AG04450 (cell line): ENCODE measurements at places on chromosomes 4 and X.

DNA sequence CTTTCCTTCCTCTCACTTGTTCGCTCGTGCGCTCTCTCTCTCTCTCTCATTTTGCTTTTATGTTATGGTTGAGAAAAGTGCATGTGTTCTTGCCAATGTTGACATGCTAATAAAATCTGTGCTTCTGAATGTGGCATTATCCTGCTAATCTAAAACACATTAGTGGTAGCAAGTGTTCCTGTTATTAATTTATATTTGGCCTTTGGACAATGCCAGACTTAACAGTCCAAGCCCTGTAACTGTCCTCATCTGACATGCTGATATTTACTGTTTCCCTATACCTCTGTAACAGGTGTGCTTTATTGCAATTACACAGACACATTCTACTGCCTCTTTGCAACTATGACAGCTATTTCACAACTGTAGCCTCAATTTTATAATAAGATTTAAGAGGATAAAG is 2.7 kb downstream of the PPARGC1A start:
- no peak for DNase-seq

GRCh38 chr4:128636906-128637305 is 172.6 kb upstream of the JADE1 start:
- no peak for DNase-seq

GRCh38 chr4:31005037-31005436 is 284.9 kb downstream of the PCDH7 start:
- DNase-seq = no peak

- DNase-seq = peak; percentile 98
Measured at GRCh38 chr4:173252024-173252935, 81.9 kb downstream of the HMGB2 start.

GRCh38 chr4:10728016-10728415 is 43.4 kb upstream of the CLNK start:
- DNase-seq = no peak

DNA sequence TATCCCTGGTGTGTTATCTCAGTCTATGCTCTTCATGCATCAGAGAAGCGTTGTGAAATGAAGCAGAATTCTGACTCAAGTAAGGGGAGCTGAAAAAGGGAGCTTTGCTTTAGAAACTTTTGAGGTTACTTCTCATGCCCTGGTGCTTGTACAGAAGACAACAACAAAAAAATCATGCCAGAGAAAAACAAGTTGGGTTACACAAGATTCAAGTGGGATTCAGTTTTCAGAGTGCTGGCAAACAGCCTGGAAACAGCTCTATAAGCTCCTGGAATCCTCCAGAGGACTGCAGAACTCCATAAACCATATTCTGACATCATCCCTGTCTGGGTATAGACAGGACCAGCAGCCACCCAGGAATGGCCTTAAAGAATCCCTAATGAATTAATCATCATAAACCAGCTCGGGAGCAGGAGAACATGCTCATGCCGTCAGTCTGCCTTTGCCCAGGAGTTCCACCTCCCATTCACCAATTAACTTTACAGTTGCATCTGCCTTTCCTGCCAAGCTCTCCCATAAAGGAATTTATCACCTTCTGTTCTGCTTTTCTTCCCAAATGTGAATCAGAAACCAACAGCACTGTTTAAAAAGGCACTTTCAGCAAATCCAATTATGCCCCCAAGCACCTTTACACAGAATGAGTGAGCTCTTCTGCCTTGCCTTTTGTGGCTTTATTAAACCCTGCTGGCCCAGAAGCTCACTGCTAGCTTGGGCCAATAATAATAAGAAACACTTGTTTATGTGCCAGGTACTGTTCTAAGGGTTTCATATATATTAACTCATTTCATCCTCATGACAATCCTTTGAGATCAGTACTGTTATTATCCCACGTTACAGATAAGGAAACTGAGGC is 54.5 kb upstream of the FBXW7 start:
- peak; percentile 81 for DNase-seq

DNA sequence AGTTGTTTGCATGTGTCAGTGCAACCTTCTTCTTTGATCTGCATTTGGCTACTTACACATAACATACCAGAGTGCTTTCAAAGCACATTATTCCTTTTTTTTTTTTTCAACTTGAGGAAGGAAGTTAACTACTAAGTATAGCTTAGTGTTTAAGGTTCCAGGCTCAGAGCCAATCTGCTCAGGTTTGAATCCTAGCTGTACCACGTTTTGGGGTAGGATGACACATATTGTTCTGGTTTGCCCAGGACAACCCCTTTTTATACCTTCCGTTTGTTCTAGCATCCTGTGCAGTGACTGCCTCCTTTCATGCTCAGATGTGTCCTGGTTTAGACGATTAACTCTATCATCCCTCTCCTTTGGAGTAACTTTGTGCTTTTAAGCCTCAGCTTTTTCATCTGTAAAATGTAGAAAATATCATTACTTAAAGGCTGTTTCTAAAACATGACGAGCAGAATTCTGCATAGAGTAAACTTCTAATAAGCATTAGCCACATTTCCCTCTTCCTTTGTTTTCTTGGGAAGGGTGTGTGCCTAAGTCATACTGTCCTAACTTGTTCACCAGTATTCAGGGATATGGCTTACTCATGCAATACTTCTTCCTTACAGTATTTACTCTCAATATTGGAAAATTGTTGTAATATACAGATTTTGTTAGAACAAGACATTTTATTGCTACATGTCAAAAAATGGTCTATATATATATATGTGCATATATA is 281.3 kb downstream of the C4orf33 start:
- no peak for DNase-seq

- peak; percentile 90 for DNase-seq
Measured at GRCh38 chr4:168856312-168856711, 153.7 kb downstream of the CBR4 start.

GRCh38 chrX:9604111-9604907 is 139.5 kb downstream of the TBL1X start:
- no peak for DNase-seq

DNA sequence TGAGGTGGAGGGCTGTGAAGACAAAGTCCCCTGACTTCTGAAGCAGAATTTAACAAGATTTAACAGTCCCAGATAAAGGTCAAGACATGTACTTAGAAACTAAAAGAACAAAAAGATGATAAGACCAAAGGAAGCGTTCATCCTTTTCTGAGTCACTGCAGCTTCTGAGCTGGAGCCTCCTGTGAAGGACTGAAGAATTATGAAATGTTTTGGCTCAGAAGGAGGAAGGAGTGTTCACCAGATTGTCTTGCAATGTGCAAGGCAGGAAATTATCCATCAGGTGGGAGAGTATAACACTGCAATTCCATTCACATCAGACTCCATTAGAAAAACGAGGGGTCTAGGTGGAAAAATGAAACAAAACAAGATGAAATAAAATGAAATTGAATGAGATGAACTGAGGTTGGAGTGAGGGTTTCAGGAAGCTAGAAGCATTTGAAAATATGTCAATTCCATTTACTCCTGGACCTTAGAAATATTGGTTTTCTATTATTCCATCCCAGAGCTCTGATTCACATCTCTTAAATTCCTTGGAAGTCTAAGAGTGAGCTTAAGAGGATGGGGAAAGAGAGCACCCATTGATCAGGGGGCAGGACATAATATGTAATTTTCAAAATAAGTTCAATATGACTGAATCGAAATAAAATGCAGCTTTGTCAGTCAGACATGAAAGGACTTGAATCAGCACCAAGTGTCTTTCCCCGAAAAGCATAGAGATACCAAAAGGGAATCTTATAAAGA is 186.1 kb upstream of the LNX1 start:
- DNase-seq = peak; percentile 59

DNA sequence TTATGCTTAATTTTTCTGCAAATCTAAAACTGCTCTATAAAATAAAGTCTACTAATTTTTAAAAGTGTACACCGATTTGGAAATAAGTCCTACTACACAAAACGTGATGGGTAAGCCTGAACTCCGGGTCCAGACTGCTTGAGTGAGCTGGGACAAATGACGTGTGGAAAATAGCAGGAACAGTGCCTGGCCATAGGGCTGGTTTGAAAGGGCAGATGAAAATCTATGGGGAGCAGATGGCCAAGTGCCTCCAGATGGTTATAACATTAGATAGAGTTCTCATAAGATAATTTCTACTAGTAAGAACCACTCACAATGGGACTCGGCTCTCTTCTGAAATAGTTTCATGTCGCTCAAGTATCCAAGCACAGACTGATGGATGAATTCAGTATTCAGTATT is 52.5 kb downstream of the F11 start:
- no peak for DNase-seq

DNA sequence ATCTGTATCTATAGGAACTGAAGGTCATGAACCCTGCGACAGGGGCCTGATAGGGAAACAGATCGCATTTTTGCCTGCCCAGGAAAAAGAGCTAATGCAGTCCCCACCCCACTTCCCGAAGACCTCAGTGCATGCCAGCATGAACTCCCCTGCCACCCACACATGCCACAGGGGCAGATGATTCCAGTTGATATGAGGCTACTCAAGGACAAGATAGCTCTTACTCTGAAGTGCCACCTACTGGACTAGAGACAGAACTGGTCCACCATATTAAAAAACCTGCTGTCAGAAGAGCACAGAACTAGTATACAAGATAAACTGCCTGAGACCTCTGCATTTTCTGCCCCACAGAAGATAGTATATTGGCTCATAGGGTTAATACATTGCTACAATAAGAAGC is 68.0 kb downstream of the YIPF7 start:
- no peak for DNase-seq
